Kidney (tissue), 22 donors: ENCODE measurements at places on chromosomes 16 and 17. TPM values are rescaled to one million over a fixed set of nuclear protein-coding genes. Genes with fewer than 3 reads are reported as not detected.

Gene CES3
- total RNA-seq, result 2.1 TPM

Gene SCGB1C2
- not detected for total RNA-seq

GRCh38 chr16:69017036-69017783 is 88.2 kb upstream of the HAS3 start:
- H3K27me3 ChIP-seq, result no peaks in the 10 kb centered on the region
- no peak overlapping the region for H3K4me3 ChIP-seq

DNA sequence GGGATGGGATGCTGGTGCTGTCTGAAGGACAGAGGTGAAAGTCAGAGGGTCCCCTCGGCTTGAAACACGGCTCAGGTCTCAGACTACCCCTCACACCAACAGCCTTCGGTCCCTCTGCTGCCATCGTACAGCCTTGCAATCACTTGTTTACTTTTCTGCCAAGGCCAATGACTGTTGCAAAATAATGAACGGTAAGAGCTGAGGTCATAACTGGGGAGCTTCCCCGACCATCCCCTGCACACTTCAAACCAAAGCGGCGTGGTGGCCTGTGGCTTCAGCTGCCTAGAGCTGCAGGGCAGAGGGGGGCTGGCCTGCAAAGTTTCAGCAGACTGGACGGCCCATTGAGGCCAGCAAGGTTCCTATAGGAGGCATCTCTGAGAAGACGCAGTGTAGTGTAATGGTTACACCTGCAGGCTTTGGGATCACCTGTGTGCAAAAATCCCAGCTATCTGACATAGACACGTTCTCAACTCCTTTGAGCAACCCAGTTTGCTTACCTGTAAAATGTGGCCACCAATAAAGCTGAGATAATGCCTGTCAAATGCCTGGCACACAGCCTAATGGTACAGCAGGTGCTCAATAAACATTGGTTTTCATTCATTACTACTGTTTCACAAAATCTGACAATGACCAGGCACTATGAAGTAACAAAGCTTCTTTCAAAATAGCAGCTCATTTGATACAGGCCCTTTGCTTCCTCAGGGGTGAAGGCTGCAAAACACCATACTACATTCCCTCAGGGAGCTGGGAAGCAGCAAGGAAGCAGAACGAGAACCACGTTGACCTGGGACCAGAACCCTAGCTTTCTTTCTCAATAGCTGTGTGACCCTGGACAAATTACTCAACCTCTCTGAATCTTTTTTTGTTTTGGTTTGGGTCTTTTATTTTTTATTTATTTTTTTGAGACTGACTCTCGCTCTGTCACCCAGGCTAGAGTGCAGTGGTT is 5.0 kb downstream of the PAM16 start:
- H3K4me3 ChIP-seq, result no peak overlapping the region
- peaks cover 4% of the 10 kb centered on the region for H3K4me1 ChIP-seq
- no peak overlapping the region for H3K27ac ChIP-seq
- no peaks in the 10 kb centered on the region for H3K27me3 ChIP-seq
- no peaks in the 10 kb centered on the region for H3K36me3 ChIP-seq
- DNase-seq, result no peak

GRCh38 chr16:68496689-68497088 is 42.4 kb upstream of the ZFP90 start:
- no peaks in the 10 kb centered on the region for H3K27me3 ChIP-seq
- H3K4me1 ChIP-seq, result peaks cover 2% of the 10 kb centered on the region
- no peaks in the 10 kb centered on the region for H3K36me3 ChIP-seq
- DNase-seq, result no peak
- no peak overlapping the region for H3K4me3 ChIP-seq

DNA sequence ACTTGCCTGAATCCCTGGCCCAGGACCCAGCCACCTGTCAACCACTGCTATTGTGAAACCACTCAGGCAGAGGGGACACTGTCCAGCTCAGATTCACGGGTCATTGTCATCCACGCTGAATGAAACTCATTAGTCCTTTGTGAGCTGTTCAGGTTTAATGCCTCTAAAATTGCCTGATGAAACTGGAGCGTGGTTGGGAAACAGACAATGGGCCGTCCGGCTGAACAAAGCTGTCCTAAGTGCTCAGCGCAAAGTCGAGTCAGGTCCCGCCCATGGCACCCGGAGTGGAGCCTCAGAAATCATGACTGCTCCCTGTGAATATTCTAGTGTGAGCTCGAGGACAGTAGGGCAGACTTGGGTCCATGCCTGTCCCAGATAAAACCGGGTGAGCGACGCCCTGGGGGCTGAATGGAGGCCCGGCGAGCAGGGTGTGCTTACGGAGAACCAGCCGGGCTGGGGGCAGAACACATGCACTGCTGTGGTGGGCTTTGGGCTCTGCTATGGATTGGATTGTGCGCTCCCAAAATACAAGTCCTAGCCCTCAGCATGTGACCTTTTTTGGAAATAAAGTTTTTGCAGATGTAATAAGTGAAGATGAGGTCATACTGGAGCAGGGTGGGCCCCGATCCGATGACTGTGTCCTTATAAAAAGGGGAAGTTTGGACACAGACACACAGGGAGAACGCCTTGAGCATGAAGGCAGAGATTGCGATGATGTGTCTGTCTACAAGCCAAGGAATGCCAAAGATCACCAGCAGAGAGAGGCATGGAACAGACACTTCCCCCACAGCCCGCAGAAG is 12.9 kb upstream of the CMIP start:
- H3K27me3 ChIP-seq, result no peaks in the 10 kb centered on the region
- H3K4me3 ChIP-seq, result no peak overlapping the region
- no peaks in the 10 kb centered on the region for H3K36me3 ChIP-seq
- peak overlapping the region; percentile 53 for H3K27ac ChIP-seq
- peak; percentile 32 for DNase-seq

- H3K36me3 ChIP-seq, result no peaks in the 10 kb centered on the region
- H3K27me3 ChIP-seq, result no peaks in the 10 kb centered on the region
- H3K4me1 ChIP-seq, result no peaks in the 10 kb centered on the region
- no peak overlapping the region for H3K27ac ChIP-seq
Measured at GRCh38 chr17:45823598-45823997, 21.1 kb upstream of the SPPL2C start.

GRCh38 chr17:36777118-36777517 is 160.2 kb upstream of the LHX1 start:
- peaks cover 8% of the 10 kb centered on the region for H3K4me1 ChIP-seq
- no peak for DNase-seq
- no peaks in the 10 kb centered on the region for H3K27me3 ChIP-seq

DNA sequence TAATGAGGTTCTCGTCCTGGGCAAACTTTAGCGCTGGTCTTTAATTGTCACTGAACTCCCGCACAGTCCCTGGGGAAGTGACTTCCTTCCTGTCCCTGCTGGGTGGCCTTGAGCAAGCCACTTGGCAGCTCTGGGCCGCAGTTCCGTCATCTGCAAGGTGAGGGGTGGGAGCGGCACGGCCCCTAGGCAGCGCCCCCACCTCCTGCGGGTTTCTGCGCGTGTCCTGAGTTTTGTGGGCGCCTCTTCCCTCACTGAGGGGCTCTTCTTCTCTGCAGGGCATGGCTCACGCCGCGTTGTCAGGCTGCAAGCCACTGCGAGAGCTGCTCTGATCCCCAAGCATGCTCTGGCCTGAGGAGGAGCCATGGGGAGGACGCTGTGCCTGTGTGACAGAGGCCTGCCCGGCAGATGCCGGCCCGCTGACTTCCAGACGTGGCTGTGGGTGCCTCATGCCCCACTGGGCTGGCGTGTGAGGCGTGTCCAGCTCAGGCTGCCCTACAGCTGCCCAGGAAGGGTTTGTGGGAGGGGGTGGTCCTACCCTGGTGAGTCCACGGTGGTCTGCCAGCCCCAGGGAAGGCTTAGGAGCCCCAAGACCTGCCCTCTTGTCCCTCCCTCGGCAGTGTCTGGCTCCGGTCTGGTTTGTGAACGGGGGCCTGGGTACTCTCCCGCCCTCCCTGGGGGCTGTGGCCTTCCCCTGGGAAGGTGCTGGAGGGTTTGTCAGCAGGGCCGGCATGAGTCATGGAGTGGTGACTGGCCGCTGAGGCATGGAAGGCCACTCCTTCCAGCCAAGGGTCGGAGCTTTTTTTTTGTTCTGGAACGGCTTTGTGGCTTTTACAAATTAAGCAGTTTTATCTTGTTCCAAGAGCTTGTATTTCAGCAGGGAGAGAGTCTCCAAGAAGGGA is 182.0 kb downstream of the SEC14L1 start:
- peak; percentile 92 for DNase-seq
- H3K36me3 ChIP-seq, result no peaks in the 10 kb centered on the region
- peak overlapping the region; percentile 38 for H3K4me3 ChIP-seq
- peak overlapping the region; percentile 94 for H3K27ac ChIP-seq

- H3K4me1 ChIP-seq, result no peaks in the 10 kb centered on the region
- H3K27me3 ChIP-seq, result no peaks in the 10 kb centered on the region
- H3K4me3 ChIP-seq, result no peak overlapping the region
Measured at GRCh38 chr16:10239640-10240039, 57.4 kb upstream of the GRIN2A start.

GRCh38 chr17:2690165-2691068 is 21.1 kb downstream of the CLUH start:
- peak; percentile 42 for DNase-seq
- no peaks in the 10 kb centered on the region for H3K27me3 ChIP-seq
- no peak overlapping the region for H3K27ac ChIP-seq
- peaks cover 5% of the 10 kb centered on the region for H3K36me3 ChIP-seq
- H3K4me1 ChIP-seq, result no peaks in the 10 kb centered on the region
- H3K4me3 ChIP-seq, result no peak overlapping the region

DNA sequence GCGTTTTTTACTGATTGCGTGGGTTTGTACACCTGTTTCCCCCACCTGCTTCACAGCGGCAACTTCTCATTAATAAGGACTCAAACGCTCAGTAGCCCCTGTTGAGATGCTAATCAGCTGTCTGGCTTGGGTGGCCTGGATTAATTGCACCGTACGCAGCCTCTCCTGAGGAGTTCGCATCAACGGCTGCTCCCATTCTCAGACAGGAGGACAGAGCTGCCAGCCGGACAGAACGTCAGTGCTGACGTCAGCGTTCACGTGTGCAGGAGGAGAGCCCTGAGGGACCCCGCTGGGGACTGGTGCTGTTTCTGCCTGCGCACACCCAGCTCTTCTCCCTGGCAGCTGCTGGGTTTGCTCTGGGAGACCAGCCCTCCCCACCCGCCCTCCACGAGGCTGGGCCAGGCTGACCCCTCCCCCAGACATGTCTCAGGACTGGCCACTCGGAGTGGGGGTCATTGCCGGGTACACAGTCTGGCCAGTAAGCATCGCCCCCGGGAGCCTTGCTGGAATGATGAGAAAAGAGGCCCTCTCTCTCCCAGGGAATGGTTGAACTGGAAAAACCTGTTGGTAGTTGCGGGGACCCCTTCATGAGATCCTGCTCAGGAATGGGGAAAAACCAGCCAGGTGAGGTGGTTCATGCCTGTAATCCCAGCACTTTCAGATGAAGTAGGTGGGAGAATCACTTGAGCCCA is 5.7 kb upstream of the BANP start:
- H3K36me3 ChIP-seq, result no peaks in the 10 kb centered on the region
- H3K4me1 ChIP-seq, result peaks cover 13% of the 10 kb centered on the region
- H3K27me3 ChIP-seq, result no peaks in the 10 kb centered on the region
- peak overlapping the region; percentile 43 for H3K27ac ChIP-seq

DNA sequence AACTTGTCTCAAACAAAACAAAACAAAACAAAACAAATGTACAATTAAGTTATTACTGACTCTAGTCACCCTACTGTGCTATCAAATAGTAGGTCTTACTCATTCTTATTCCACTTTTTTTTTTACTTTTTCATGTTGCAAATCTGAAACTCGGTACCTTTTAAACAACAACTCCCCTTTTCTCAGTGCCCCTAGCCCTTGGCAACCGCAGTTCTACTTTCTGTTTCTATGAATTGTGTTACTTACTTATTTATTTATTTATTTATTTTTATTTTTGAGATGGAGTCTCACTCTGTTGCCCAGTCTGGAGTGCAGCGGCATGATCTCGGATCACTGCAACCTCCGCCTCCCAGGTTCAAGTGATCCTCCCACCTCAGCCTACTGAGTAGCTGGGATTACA is 104.0 kb downstream of the SLC39A11 start:
- no peak overlapping the region for H3K27ac ChIP-seq
- H3K36me3 ChIP-seq, result no peaks in the 10 kb centered on the region
- no peak overlapping the region for H3K4me3 ChIP-seq
- no peaks in the 10 kb centered on the region for H3K4me1 ChIP-seq

- H3K4me3 ChIP-seq, result no peak overlapping the region
- H3K36me3 ChIP-seq, result no peaks in the 10 kb centered on the region
- no peak for DNase-seq
Measured at GRCh38 chr16:22692916-22693637, 120.9 kb upstream of the HS3ST2 start.
